ENCODE measurements at places on chromosomes 6 and 20.
A peak's percentile ranks its signal among the peaks of the same experiment; 100 is the strongest.

- DNase-seq: no peak
These were observed 209.7 kb upstream of the TENT5A start for GRCh38 chr6:81962198-81962597.

DNA sequence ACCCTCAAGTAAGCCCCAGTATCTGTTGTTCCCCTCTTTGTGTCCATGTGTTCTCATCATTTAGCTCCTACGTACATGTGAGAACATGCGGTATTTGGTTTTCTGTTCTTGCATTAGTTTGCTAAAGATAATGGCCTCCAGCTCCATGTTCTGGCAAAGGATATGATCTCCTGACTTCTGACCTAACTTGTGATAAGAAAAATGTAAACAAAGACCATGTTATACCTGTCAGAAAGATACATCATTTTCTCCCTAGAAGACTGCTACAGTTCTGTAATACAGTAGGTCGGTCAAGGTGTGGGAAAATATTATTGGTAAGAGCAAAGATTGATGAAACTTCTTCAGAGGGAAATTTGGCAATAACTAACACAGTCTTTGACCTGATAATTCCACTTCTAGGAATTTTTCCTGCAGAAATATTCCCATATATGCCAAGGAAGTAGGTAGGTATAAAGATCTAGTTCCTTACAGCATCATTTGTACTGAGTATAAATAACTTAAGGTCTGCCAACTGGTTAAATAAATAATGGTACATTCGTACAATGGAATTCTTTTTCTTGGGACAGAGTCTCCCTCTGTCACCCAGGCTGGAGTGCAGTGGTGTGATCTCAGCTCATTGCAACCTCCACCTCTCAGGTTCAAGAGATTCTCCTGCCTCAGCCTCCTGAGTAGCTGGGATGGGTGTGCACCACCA lies 19.1 kb upstream of the FKBP5 start:
- no peak for DNase-seq

- DNase-seq: no peak
These were observed 169.6 kb downstream of the PLCB1 start for GRCh38 chr20:8301655-8302054.

DNA sequence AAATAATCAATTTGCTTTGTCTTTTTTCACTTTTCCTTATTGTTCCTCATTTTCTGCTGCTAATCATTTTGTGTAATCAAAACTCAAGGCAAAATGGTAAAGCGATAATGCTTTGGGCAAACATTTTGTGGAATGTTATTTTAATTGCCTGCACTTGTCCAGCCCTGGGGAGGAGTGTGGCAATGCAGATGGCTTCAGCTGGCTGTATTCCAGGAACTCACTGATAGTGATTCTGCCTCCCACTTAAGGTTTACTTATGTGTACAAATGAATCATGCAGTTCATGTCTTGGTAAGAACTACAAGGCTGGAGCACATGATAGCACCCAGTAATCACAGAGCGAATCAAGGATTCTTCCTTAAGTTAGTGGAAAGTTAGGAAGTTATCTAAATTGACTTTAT lies 107.8 kb downstream of the COL19A1 start:
- DNase-seq: peak; percentile 8

- no peak for DNase-seq
These were observed 60.0 kb upstream of the ZFAND3 start for GRCh38 chr6:37759221-37760144.

DNA sequence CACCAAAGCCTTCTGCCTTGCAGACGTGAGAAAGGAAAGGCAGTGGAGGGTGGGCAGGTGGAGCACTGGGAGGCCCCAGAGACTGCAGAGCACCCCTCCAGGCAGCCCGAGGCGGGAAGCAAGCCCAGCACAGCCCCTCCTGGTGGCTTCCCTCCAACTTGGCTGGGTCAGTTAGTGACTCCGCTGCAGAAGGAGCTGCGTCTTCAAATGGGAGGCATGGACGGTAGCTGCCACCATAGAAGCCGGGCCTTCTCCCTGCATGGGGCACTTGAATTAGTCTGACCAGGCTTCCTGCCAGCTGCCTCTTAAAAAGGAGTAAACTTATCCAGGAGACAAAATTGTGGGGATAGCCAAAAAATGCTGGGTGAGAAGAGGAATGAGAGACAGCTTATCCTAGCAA lies 88.0 kb upstream of the RPS6KA2 start:
- no peak for DNase-seq

Measured in DMS153 (cell line).